ENCODE measurements at places on chromosomes 12 and 14.

DNA sequence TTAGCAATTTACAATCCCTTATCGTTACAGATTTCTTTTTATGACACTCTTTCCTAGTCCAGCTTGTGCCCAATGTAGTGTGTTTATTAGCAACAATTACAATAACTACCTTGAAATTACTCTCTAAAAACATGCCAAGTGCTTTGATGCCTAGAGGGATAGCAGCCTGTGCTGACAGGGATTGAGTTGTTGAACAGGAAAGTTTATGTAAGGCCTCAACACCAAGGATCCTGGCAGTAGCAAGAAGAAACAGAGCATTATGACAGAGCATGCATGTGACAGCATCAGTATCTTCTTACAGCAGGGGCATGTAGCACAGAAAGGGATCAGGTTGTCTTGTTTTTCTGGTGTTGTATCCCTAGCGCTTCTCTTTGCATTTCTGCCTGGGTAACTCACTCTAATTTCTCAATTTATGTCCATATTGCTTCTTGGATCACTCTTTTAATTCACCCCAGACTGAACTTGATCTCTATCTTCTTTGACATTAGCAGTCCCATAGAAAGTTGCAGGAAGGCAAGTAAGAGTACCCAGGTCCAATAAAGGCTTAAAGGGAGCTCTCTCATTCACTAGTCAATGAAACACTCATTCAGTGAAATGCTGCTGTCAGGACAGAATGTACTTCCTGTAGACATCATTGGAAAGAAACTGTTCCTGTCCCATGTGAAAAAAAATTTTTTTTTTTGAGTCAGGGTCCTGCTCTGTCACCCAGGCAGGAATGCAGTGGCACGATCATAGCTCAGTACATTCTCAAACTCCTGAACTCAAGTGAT is 220.0 kb upstream of the GRIP1 start:
- DNase-seq = no peak

GRCh38 chr14:33909380-33910084 is 41.3 kb downstream of the EGLN3 start:
- DNase-seq = no peak

DNA sequence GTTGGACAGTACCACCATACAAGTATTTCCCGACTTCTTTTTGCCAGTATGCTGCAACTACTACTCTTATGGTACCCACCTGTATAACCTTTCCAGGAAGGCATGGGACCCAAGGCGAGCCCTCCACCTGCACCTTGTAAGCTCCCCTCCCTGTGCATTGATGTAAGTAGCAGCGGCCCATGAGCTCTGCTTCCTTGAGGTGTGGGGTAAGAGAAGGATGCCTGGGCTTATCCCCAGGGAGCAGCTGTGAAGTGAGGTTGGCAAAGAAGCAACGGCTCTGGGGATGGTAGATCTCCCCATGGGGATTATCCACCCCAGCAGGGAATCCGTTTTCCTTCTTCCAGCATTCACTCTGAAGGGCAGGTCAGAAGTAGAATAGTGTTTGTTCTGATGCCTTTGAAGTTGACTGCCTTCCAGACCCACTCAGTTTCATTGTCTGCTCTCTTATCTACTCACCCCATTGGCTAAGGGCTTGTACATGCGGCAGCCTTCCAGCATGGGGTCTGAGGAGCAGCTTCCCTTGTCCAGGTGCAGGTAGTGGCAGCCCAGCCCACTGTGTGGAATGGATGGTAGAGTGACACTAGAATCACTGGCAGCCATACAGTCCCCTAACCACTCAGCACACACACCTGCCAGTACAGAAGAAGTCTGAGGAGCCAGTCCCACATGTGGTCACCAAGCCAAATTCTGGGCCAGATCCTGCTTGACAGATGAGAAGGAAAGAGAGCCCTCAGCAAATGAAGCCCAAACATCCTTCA is 3.4 kb downstream of the CIROP start:
- DNase-seq = no peak

DNA sequence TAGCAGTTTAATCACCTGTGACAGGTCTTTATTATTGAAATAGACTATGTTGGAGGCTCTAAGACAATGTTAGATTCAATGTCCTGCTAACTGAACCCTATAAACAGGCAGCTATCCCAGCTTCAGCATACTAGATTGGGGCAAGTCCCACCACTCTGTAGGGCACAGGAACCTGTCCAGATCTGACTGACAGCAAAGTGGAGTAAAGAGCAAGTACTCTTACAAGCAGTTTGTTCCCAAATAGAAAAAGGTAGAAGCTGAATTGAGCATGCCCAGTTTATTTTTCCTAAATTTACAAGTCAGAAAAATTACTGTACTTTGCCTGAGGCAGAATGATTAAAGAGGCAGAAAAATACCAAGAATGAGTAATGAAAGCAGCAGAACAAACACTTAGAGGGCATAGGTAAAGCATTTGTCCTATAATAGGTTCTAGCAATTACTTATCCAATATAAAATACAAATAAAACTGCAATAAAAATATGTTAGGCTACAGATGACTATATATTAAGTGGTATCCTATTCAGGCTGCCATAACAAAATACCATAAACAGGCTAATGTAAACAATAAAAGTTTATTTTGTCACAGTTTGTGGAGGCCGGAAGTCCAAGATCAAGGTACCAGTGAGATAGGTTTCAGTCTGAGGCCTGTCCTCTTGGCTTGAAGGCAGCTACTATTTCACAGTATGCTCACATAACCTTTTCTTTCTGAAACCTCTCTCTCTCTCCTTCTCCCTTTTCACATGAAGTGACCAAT is 868.2 kb downstream of the C12orf50 start:
- no peak for DNase-seq

DNA sequence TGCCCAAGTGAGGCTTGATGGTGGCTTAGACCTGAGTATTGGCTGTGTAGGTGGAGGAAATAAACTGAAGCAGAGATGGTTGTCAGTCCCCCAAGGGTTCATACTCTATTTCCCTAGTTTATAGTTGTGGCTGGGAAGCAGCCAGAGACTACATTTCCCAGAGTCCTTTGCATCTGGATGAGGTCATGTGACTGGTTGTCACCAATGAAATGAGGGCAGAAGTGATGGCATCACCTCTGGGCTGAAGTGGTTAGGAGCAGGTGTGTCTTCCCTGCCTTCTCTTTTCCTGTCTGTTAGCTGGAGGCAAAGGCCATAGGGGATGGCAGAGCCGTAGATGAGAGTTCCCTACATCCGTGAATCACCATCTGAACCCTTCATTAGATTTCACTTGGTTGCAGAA is 16.3 kb upstream of the NOS1 start:
- no peak for DNase-seq

- peak; percentile 73 for DNase-seq
These were observed 771 bp upstream of the AVPR1A start for GRCh38 chr12:63151623-63152320.

GRCh38 chr14:100893760-100894159 is 9.8 kb downstream of the RTL1 start:
- DNase-seq = peak; percentile 3

GRCh38 chr14:21201732-21202462 is 46.0 kb upstream of the OR5AU1 start:
- DNase-seq = no peak

DNA sequence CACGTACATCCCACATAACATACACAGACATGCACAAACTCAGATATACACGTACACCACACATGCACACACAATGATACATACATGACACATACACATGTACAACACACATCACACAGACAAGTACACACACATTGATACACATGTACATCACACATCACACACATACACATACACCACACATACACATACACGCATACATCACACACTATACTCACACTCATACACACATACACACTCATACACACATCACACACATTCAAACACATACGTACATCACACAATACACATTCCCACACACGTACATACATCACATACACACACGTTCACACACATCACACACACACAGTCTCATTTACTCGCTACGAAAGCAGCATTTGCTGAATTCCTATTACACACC is 4.5 kb downstream of the ZNF605 start:
- DNase-seq = no peak

- DNase-seq = no peak
These were observed 153.1 kb downstream of the ALG10B start for GRCh38 chr12:38469715-38470114.

DNA sequence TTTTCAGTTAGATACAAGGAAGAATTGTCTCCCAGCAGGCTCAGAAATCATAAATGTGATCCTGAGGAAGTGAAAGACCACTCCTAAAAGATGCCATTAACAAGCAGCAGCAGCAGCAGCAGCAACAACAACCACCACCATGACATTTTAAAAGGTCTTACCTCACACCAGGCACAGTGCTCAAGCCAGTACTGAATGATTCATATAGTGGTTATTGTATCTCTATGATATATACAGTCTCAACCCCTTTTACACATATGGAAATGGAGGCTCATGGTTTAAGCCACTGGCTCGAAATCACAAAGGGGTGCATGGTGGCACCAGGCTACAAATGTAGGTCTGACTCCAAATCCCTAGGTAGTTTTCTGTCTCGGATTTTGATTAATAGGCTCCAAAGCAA is 126.9 kb downstream of the KTN1 start:
- DNase-seq = no peak

DNA sequence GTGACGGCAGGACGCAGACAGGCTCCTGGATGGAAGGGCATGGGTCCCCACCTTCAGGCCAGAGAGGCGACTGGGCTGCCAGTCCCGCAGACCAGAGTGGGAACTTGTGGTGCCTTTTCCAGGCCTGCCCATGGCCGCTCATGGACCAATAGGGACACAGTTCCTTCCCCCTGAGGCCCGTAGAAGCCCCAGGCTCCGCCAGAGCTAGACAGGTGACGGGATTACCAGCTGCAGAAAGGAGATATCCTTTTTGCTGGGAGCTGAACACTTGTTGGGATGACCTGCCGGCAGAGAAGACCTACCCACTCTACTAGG is 73.6 kb upstream of the RASSF8 start:
- DNase-seq = no peak

DNA sequence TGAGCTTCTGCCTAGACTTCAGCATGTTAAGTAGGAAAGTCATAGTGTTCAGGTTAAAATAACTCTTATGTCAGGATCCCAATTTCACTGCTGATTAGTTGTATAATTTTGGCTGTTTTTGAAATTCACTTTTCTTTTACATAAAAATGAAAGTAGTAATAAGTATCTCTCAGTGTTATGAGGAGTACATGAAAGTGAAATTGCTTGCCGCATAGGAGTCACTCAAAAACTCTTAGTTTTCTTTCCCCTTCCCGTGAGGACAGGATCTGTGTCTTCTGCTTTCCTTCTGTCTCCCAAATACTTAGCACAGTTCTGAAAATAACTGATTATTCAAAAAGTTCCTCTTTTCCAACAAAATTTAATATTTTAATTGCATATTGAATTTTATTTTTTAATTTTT is 100.5 kb downstream of the SLC38A4 start:
- DNase-seq = no peak

- no peak for DNase-seq
These were observed 10.0 kb downstream of the SPRING1 start for GRCh38 chr12:116727891-116728290.

- no peak for DNase-seq
These were observed 59.0 kb downstream of the BORCS5 start for GRCh38 chr12:12415886-12416285.

DNA sequence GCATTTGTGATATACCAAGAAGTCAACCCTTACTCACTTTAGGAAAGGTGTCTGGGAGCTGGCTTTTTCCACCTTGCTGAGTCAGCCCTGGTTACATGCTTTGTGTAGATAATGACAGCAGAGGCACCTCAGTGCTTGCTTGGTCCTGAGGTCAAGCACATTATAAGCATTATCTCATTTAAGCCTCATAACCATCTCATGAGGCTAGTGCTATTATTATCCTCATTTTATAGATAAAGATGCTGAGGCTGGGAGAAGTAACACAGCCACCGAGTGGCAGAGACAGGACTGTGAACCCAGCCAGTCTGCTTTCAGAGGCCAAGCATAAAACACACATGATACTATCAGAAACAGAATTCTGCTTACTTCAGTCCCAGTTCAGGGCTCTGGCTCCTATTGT is 29.4 kb downstream of the MAX start:
- no peak for DNase-seq

DNA sequence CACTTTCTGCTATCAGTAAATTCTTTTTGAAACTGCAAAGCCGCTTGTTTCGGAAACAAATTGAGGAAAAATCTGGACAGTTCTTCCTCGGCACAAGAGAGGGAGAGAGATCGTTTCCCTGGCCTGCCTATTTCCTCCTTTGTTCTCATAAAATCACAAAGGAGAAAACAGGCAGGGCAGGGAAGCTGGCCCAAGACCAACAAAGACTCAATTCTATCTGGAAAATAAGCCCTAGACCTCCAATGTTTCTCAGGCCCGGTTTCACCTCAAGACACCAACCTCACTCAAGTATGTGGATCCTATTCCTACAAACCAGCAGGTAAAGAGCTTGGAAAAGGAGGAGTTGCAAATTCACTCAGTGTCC is 19.5 kb downstream of the DICER1 start:
- peak; percentile 57 for DNase-seq

DNA sequence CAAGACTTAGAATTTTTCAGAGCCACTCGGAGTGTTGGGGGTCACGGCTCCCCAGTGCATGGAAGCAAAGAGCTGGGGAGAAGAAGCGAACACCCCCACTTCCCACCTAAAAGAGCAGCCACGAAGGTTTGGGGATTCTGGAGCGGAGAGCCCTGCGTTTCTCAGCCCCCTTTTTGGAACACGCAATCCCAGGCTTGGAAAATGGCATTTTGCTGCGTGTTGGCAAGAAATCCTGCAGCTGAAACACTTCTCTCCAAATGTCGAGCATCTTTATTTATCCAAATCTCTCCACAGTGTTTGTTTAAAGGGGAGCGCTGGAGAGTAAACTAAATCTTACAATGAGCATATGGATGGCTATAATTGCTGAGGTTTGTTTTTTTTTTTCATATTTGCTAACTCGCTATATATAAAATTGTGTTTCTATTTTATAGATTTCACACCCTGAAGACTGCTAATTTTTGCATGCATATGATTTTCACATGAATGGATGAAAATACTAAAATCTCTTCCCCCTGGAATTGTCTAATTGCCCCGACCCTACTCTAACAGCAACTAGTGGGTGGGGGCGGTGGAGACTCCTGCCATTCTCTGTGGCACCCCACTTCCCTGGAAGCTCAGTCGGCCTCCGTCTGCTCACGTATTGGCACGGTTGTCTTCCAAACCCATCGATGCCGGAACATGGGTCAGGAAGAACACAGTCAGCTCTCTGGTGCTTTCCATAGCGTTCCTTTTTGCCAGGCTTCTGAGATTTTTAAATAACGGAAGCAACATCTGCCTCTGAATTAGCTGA is 120.5 kb downstream of the GCH1 start:
- no peak for DNase-seq

DNA sequence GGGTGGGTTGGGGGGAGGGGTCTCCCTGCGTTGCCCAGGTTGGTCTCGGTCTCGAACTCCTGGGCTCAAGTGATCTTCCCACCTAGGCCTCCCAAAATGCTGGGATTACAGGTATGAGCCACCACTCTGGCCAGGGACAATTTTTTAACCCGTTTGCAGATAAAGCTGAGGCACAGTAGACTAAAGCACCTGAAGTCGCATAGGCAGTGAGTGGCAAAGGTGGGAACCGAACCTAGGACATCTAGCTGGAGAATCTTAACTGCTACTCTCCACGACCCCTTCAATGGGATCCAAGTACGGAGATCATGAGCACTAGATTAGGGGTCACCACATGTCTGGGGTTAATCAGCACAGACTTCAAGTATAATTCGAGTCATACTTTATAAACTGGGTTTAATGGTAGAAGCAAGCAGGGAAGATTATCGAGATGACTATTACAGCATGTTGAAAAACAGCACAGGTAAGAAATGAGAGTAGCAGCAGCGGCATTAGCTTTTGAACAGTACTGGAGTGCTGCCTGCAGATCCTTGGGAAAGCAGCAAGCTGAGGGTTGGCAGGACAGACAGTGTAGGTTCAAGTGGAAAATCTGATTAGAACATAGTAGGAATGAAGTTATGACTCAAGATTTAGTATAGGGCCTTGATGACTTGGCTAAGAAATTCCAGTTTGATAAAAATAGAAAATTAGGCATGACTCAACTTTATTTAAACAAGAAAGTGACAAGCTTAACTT is 23.9 kb downstream of the NID2 start:
- no peak for DNase-seq

All from HAP-1 (cell line).